Umbilical cord (tissue), 2 donors: ENCODE measurements at places on chromosomes 7 and 10.
A peak's percentile ranks its signal among the peaks of the same experiment; 100 is the strongest.

DNA sequence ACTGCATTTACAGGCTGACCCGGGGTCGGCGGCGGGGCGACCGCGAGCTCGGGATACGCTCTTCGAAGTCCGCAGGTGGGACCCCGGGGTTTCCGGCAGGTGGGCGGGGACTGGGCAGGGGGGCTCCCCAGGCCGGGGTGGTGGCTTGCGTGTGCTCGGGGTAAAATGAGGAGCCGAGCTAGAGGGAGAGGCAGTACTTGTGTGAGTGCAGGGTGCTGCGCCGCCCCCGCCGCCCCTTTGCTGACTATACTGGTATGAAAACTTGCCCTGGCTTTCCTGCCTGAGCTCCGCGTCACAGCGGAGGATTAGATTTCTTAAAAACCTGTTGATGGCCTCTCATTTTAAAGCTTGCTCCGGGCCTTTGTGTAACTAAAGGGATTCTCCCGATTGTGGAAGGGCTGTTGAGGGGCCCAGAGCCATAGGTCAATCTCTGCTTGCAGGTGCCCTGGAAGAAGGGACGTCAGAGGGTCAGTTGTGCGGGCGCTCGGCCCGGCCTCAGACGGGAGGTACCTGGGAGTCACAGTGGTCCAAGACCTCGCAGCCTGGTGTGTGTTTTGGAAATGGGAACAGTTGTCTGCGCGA is 488 bp downstream of the ARMC10 start:
- peak; percentile 57 for DNase-seq

GRCh38 chr7:24325708-24326107 is 41.7 kb downstream of the NPY start:
- DNase-seq: no peak

GRCh38 chr10:60465801-60466200 is 76.1 kb upstream of the ANK3 start:
- no peak for DNase-seq

DNA sequence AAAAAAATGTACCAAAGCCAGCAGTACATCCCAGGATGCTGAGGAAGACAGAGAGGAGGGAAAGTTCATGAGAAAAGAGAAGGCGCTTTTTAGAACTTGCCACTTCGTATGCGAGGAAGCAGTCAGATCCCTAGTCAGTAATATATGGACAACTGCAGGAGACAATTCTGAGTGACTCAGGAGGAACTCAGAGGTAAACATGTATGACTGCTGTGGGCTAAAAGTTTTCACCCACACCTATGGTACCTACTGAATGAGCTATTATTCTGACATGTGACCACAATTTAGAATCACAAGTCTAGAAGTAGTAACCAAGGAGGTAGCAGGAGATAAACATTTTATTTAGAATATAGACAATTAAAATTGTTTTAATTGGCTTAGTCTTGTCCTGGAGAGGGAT is 126.5 kb downstream of the ICA1 start:
- no peak for DNase-seq

DNA sequence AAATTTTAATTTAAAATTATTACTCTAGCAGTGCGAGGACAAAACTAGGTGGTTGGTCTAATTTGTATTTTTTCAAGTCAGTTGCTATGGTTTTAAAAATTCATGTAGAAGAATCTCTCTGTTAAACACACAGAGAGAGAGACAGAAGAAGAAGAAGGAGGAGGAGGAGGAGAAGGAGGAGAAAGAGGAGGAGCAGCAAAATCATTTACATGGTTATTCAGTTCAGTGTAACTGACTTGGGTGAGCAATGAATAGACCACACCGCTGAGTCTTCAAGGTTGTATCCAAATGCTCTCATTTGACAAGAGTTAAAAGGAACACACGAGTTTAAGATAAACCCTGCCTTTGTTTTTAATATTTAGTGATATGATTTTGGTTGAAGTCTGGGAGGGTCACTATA is 131.1 kb downstream of the PDE1C start:
- DNase-seq: no peak

DNA sequence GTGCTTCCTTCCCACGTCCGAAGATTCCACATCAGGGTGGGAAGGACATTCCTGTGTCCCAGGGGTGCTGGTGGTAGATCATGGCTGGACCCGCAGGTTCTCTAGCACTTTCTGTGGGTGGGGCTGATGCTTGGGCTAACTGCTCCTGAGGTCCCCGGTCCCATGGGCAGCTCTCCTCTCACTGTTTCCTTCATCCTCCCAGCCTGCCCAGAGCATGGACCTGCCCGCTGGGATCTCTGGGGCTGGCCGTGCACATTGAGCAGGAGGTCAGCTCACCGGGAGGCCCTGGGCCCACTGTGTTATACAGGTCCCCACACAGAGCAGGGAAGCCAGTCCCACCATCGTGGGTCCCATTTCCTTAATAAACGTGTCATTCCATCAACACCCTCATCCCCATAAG is 502.3 kb downstream of the TCERG1L start:
- DNase-seq: no peak

DNA sequence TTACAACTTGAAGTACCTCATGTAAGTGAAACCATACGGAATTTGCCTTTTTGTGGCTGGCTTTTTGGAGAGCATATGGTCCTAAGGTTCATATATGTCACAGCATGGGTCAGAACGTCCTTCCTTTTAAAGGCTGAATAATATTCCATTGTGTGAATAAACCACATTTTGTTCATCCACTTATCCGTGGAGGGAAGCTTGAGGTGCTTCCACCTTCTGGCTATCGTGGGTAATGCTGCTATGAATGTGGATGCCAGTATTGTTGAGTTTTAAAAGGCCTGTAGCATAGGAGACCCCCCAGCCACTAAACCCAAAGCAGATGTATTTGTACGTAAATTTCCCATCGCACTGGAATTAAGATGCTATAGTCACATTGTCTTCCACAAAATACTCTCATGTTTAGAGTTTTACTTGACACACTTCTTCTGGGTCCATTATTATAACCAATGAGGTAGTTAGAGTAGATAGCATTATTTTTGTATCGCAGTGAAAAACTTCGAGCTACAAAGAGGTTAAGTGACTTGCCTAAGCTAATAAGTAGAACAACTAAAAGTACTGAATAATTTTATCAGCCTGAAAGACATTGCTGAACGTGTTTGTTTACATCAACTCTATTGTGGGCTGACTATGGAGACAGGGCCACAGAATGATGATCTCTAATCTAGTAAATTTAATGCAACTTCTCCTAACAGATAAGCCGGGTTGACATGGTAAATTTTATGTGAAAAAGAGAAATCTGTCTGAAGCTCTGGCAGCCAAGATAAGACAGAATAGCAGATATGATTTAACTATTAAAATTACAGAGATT is 183.0 kb upstream of the CTBP2 start:
- peak; percentile 10 for DNase-seq

- peak; percentile 60 for DNase-seq
Measured at GRCh38 chr7:79176859-79177477, 276.5 kb downstream of the MAGI2 start.

DNA sequence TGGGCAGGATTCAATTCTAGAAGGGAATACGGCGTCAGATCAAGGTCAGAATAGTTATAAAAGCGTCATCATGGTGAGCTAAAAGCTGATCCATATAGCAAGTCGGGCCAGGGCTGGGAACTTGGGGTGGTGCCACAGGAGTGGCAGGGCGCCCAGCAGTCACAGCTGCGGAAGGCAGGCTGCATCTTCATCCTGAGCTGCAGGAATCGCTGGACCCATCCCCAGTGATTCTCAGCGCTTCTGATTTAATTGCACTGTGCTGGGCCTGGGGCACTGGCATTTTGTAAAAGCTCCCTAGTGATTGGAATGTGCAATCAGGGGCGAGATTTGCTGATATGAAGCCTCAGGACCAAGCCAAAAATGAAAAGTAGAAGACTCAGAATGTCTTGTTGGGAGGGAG is 135.3 kb downstream of the CTTNBP2 start:
- no peak for DNase-seq

- DNase-seq: no peak
Measured at GRCh38 chr7:143320620-143321019, 4.7 kb downstream of the CLCN1 start.

DNA sequence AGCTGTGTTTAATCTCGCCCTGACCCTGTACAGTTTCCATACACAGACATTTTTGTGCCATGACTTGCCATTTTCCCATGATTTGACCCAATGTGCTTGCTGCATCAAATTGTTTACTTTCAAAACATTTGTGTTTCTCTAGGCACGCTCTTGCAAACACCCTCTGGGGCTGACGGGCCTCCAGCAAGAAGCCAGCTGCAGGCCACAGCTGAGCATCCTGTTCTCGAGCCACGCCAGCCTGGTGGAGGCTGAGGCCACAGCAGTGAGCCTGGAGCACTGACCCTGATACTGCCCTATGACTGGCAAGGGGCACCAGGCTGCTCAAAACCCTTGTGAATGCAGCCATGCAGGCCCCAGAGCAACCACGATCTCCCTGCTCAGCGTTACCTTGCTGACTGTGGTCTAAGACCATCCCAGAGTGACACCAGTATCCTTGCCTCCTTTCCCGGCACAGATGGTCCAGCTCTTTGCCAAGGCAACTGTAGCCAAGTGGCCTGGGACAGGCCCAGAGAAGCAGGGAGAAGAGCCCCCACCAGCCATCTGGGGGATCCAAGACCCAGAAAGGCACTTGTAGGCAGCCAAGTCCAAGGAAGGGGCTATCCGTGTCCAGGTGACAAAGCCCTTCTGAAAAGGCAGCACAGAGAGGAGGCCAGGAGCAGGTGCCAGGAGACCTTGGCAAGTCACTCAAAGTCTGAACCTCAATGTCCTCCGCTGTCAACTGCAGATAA is 78.5 kb downstream of the OAT start:
- DNase-seq: peak; percentile 43

GRCh38 chr10:86535132-86535882 is 13.7 kb upstream of the WAPL start:
- DNase-seq: no peak

DNA sequence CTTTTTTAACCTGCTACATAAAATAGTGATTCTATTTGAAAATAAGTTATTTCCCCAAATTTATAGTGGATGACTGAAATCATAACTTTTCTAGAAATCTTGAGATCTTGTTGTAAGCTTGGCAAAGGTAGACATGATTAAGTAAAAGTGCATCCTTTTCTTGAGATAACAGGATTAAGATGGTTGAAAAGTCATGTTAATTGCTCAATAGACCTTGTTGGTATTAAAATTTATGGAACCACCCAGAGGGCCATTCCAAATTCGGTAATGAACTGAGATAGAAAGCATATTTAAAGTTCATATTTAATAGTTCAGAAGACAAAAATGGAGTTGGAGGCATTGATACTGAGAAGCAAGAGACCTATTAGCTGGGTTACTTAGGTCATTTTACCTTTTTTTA is 139.1 kb downstream of the BICC1 start:
- no peak for DNase-seq

- no peak for DNase-seq
Measured at GRCh38 chr10:95475827-95476468, 85.2 kb downstream of the SORBS1 start.

GRCh38 chr10:114577133-114577532 is 80.9 kb downstream of the ABLIM1 start:
- DNase-seq: peak; percentile 36

DNA sequence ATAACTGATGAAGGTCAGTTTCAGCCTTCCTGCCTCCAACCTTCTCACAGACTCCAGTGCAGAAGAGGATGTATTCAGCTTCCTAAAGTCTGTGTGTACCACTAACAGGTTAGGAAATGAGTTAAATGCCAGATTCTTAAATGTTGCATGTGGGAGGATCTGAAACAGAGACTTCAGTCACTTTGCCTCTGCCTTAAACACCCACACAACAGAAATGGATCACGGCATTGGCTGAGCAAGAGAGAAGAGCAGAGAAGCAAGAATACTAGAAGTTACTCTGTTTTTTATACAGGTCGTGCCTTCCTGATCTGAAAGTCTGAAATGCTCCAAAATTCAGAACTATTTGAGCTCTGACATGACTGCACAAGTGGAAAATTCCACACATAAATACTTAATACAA is 98.9 kb upstream of the ARHGAP21 start:
- DNase-seq: peak; percentile 8

GRCh38 chr7:70698219-70698832 is 433.6 kb upstream of the GALNT17 start:
- peak; percentile 73 for DNase-seq

- DNase-seq: no peak
Measured at GRCh38 chr10:16117305-16117695, 257.0 kb upstream of the MINDY3 start.

DNA sequence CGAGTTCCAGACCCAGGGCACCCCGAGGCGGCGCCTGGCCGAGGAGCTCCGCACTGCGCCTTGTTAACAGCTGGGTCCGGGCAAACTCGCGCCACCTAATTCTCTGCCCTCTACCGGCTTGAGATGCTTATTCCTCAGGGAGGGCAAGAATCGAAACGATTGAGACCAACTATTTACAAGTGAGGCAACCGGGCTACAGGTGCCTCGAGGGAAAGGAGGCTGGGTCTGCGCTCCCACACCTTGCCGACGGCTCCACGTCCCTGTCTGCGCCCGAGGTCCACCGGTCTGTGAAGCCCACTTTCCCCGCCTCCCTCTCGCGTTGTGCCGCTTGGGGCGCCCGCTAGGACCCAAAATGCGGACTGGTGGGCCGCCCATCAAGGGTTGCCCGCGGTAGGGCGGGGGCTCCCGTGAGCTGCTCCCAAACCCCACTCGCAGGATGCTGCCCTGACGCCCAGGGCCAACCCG is 527 bp downstream of the AKR1B1 start:
- peak; percentile 50 for DNase-seq

DNA sequence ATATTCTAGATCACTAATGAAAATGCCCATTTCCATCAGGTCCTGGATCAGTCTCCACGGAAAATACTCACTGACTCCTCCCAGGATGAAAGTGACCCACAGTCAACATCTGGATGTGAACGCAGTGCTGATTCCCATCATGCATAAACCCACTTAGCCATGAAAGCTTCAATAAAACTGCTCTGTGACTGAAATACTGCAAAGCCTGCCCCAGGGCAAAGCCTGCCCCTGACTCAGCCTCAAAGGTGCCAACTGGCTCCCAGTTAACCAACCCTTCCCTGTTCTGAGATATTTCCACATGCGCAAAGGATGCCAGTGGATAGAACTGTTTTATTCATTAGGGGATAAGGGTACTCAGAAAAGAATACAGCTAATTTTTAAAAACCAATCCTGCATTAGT is 24.0 kb downstream of the OSBPL3 start:
- DNase-seq: no peak

DNA sequence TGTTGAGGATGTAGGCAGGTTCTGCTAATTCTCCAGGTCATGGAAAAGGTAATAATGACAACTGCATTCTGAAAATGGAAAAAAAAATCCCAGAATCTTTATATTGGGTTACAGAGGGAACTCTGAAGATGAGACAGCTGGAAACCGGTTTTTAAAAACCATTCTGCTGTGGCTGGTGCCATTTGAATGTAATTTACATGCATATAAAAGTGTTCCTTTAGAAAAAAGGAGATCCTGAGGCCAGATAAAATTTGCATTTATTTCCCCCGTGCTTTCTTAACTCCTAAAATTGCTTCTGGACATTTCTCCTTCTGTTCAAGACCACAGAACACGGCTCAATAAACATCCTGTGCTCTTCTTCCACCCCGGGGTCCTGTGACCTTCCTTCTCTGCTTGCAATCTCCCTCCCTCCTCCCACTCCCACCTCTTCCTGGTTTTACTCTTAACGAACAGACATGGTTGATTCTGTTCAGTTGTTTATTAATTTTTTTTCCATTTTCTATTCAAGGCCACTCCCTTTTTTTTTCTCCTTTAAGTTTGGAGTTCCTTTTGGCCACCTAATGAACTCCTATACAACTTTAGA is 41.6 kb downstream of the SH2D4B start:
- DNase-seq: no peak

- peak; percentile 10 for DNase-seq
Measured at GRCh38 chr7:23864973-23865372, 155.0 kb downstream of the STK31 start.
